ENCODE measurements at places on chromosomes 5 and 9.

GRCh38 chr5:158908425-158909220, 191.1 kb downstream of the EBF1 start:
- DNase-seq: no peak

DNA sequence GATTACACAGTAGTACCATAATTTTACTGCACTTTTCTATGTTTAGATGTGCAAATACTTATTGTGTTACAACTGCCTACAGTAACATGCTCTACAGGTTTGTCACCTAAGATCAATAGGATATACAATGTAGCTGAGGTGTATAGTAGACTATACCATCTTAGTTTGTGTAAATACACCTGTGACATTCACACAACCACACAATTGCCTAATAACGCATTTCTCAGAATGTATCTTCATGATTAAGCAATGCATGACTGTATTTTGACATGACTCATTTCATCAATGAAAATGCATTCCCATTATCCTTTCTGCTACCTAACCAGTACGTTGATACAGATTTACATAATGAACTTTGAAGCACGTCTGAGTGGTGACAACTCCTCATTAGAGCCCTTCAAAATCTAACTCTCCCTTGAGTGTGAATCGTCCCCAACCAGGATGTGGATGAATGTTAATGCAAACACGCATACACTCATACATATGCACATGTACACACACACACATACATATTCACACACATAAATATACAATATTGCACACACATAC, 28.4 kb downstream of the GZMK start:
- no peak for DNase-seq

GRCh38 chr5:19099195-19099594, 888.8 kb downstream of the CDH18 start:
- DNase-seq: no peak

GRCh38 chr9:129416821-129417539, 203.9 kb downstream of the C9orf50 start:
- no peak for DNase-seq

- DNase-seq: peak; percentile 34
Observed at GRCh38 chr5:41270423-41271251, 57.3 kb upstream of the C6 start.

DNA sequence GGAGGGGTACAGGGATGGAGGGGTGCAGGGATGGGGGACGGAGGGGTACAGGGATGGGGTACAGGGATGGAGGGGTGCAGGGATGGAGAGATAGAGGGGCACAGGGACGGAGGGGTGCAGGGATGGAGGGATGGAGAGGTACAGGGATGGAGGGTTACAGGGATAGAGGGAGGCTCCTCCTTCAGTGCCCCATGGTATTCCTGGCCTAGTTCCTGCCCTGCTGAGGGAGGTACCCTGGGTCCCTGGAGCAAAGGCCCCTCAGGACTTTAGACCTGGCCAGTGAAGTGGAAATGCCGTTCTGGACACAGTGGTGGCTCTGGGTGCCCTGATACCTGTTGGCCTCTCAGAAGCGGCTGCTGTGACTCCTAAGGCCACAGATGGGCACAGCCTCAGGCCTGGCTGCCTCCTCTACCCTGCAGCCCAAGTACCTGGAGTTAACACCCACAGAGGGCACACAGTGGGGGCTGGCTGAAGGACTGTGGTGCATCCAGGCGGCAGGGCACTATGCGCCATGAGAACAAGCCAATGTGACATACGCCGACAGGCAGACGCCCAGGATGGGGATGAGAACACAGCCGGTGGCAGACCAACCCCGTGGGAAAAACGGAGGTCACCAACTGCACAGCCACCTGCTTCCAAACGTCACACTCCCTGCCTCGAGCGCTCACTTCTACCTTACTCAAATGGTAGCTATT, 8.4 kb downstream of the PTGES2 start:
- no peak for DNase-seq

GRCh38 chr5:124951661-124952060, 205.2 kb upstream of the ZNF608 start:
- no peak for DNase-seq

GRCh38 chr5:181043285-181044092, 3.4 kb downstream of the BTNL9 start:
- DNase-seq: no peak
